Uterine smooth muscle cell (primary cell): ENCODE measurements at places on chromosomes 2 and 18. TPM values are rescaled to one million over a fixed set of nuclear protein-coding genes. Genes with fewer than 3 reads are reported as not detected.

The GRB14 gene
- 0.89 and 1.00 TPM in 2 replicates for total RNA-seq

The RAX gene
- not detected in 2 replicates for total RNA-seq

The PDCL3 gene
- 18.4 and 25.8 TPM in 2 replicates for total RNA-seq

The SPP2 gene
- total RNA-seq: not detected in 2 replicates

The GKN2 gene
- not detected in 2 replicates for total RNA-seq

The FEV gene
- not detected in 2 replicates for total RNA-seq

The ALK gene
- total RNA-seq: under 0.01 TPM in 1 of 2 replicates, not detected in the other

The SERPINB7 gene
- 79.4 and 136 TPM in 2 replicates for total RNA-seq

The BOLL gene
- total RNA-seq: not detected in 2 replicates

The TXNDC2 gene
- 0.12 and 0.22 TPM in 2 replicates for total RNA-seq

The EGR4 gene
- total RNA-seq: not detected in 2 replicates

The SRD5A2 gene
- not detected in 2 replicates for total RNA-seq

The HADHB gene
- total RNA-seq: 89.1 and 99.8 TPM in 2 replicates

The GPR155 gene
- total RNA-seq: 1.1 and 3.5 TPM in 2 replicates

The THSD7B gene
- under 0.01 TPM in 1 of 2 replicates, not detected in the other for total RNA-seq

The ASB3 gene
- 33.0 and 34.0 TPM in 2 replicates for total RNA-seq

The METTL4 gene
- 10.7 and 11.8 TPM in 2 replicates for total RNA-seq

The SCYGR4 gene
- total RNA-seq: not detected in 2 replicates

The IL1RN gene
- not detected in 2 replicates for total RNA-seq

The LONRF2 gene
- 6.5 and 7.6 TPM in 2 replicates for total RNA-seq

The TAF4B gene
- total RNA-seq: 2.3 and 3.1 TPM in 2 replicates

The SCN2A gene
- 4.1 and 6.4 TPM in 2 replicates for total RNA-seq

The LTBP1 gene
- total RNA-seq: 502 and 503 TPM in 2 replicates

The GAD1 gene
- not detected in 2 replicates for total RNA-seq

The DTNB gene
- total RNA-seq: 3.9 and 4.9 TPM in 2 replicates

The RPRM gene
- total RNA-seq: under 0.01 and 0.22 TPM in 2 replicates

The REG3G gene
- total RNA-seq: not detected in 2 replicates

The IL1RL1 gene
- 0.12 and 0.77 TPM in 2 replicates for total RNA-seq

The UGT1A3 gene
- total RNA-seq: not detected in 2 replicates

The EIF2B4 gene
- total RNA-seq: 26.9 and 34.5 TPM in 2 replicates

The XRCC5 gene
- total RNA-seq: 222 and 386 TPM in 2 replicates

The CABLES1 gene
- 1.4 and 2.7 TPM in 2 replicates for total RNA-seq

The GPBAR1 gene
- 0.12 TPM in 1 of 2 replicates, not detected in the other for total RNA-seq

The CYTIP gene
- not detected in 2 replicates for total RNA-seq

The UGT1A10 gene
- 0.11 TPM in 1 of 2 replicates, not detected in the other for total RNA-seq

The TLX2 gene
- not detected in 2 replicates for total RNA-seq

The CPO gene
- total RNA-seq: 0.12 TPM in 1 of 2 replicates, not detected in the other
